Femur (tissue), 1 donor: ENCODE measurements at places on chromosomes 7 and 10.

DNA sequence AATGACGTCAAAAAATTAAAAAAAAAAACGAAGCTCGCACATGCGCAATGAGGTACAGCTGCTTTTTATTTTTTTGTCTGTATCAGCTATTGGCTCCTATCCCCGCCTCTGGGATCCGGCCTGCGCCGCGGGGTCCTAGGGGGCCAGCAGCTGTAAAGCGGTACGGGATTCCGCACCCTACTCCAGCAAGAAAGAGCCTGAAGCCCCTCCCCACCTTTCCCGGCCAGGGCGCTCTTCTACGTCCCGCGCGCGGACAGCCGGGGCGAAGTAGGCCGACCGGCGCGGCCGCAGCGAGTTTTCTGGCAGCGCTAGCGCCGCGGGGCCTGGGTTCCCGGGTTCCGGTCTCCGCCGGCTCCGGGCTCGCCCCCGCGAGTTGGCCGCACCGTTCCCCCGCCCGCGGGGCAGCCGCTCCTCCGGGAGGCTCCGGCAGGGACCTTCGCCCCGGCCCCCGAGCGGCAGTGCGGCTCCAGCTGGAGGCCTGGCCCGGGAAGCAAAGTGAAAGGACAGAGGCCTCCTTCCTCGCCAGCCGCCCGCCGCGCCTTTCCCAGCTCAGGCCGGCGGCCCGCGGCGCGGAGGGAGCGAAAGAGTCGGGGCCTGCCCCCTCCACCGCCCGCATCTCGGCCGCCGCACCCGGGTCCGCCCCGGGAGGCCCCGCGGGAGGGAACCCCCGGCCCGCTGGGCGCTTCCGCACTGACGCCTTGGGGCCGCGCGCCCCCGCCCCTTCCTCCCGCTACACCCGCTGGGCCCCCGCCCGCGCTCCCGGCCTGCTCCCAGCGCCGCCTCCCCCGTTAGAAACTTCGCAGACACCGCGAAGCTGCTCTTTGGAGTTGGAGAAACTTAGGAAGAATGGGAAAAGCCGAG, 4.7 kb upstream of the SPAG6 start:
- peak; percentile 86 for DNase-seq

GRCh38 chr10:1400101-1401070, 336.9 kb downstream of the ADARB2 start:
- DNase-seq, result no peak

DNA sequence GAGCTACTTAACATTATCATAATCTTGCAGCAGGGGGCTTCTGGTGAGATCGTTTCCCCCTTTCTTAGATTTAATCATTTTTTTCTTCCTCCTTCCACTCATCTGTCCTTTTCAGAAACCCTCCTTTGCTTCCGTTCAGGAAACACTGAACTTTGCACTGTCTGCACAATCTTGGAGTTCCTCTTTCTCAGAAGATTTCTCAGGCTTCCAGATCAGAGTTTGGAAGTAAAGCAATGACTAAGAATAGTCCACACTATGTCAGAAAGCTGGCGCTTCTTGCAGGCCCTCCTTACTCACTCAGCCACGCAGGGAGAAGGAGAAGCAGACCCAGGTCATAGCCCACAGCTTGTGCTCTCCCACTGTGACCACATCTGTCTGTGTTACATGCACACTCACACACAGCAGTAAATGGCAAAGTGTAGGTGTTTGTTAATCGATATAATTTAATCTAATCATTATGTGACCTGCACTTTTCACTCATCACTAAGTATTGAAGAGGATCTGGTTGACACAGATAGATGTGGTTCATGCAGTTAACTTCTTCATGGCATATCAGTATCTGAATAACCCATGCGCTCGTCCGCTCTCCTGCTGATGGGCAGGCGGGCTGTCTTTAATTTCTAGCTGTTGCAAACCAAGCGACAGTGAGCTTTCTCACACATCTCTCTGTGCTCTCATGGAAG, 30.2 kb downstream of the ALOX5 start:
- no peak for DNase-seq

GRCh38 chr7:31882187-31882586, 188.0 kb downstream of the PDE1C start:
- DNase-seq, result no peak

DNA sequence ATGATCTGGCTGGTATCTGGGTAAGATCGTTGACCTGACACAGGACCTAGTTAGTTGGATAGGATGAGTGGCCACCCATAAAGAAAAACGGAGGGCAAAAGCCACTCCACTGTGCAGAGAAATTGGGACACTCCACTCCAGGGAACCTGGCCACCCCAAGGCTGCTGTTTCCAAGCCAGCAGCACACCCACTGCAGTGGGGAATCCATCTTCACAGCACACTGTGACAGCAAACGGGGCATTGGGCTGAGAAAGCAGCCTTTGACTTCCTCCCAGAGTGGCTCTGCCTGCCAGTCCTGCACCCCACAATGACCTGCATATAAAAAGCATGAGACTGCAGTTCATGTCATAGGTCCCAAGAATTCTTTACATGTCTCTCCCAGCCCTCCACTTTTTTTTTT, 52.9 kb downstream of the MTPN start:
- DNase-seq, result no peak

DNA sequence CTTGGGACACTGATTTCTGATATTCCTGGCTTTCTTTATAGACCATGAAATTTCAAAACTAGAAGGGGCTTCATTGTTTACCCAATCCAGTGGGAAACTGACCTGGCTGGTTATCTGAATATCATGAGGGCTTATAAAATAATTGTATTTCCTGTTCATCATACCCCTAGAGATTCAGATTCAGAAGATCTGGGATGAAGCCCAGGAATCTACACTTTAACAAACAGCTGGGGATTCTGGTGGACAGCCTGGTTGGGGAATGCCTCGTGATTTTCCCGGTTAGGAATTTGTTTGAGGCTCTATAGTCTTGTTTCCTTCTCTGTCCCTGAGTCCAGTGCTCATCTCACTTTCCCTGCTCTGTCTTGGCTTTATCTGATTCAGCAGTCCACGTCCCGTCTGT, 110.3 kb downstream of the ADRA2A start:
- no peak for DNase-seq

DNA sequence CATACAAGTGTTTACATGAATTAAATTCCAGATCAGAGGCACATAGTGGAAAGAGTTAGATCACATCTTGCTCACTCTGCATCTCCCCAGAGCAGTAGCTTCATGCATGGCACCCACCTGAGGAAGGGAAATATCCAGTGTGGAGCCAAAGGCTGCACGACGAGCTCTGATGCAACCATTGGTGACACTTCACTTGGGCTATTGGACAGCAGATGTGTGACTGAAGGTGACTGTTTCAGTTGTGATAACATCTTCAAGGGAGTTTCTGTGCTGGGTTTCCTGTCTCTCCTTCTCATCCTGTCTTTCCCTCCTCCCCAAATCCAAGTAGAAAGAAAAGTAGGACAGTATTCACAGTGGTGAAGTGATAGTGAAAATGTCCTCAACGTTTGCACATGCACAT, 115.0 kb downstream of the TAF3 start:
- no peak for DNase-seq
